NCI-H1048 (cell line): ENCODE measurements at places on chromosomes 12 and 14.

- no peak for DNase-seq
Measured at GRCh38 chr12:100579844-100580243, 6.4 kb downstream of the GAS2L3 start.

DNA sequence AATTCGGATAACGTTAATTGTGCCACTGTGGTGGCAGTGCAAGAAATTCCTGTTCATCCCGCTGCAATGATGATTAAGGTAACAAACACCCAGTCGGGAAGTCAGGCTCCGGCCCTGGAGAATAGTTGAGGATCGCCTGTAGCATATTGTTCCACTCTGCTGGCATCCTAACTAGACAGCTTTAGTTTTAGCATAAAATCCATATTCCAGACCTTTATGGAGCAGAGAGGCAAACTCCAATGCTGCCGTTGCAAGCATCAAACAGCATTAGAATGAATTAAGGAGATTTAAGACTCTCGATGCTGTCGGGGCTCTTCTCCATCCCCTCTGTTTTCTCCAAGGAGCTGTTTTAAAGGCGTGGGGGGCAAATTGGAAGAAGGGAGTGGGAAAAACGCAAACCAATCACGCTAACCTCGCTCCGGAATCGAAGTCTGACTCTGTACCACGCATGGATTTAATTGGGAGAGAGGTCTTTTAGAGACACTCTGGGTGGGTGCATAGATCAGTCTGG, 660.4 kb downstream of the VRK1 start:
- DNase-seq: no peak

- no peak for DNase-seq
Measured at GRCh38 chr12:10395390-10395998, 5.7 kb upstream of the KLRK1 start.

DNA sequence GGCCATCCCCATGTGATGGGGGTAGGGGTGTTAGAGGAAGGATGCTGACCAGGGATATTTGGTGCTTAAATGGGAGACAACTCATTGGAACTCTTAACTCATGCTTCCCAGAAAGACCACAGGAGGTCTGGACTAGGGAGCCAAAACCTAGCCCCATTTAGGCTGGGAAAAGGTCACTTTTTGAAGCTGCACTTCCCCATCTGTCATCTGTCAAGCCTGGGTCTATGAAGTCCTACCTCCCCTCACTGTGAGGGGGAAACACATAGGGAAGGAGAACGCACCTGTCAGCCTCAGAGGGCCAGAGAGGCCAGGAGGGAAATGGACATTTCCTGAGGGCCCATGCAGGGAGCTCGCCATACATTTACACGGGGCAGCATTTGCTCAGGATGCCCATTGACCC, 321.0 kb downstream of the BCL11B start:
- no peak for DNase-seq

GRCh38 chr14:51871846-51872245, 11.4 kb downstream of the GNG2 start:
- DNase-seq: no peak
